ENCODE measurements at places on chromosomes 3 and 15.
A peak's percentile ranks its signal among the peaks of the same experiment; 100 is the strongest.

DNA sequence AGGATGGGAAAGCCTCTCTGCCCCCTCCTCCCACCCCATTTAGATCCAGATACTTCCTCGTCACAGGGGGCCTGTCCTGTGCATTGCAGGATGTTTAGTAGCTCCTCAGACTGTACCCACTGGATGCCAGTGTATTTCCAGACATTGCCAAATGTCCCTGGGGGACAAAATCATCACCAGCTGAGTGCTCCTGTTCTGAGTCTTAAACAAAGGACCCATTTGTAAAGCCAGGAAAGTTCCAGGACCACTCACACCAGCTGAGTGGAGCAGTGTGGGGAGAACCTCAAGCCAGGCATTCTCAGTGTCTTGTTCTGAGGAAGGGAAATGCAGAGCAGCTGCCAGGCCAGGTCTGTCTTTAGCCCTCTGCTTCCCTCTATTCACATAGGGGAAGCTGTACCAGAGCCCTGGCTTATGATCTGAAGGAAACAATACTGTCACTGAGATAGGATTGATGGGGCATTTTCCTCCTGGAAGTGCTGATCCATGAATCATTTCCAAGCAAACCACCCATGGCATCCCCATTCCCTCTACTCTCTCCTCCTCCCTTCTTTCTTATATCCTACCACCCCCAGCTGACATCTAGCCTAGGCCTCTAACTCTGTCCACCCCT is 67.4 kb upstream of the MEX3B start:
- DNase-seq = peak; percentile 42

- DNase-seq = no peak
These were observed 300.6 kb downstream of the TLE3 start for GRCh38 chr15:69797051-69797595.

- no peak for DNase-seq
These were observed 247.5 kb upstream of the TGFBR2 start for GRCh38 chr3:30358871-30359270.

GRCh38 chr3:188571531-188572095 is 417.7 kb downstream of the LPP start:
- no peak for DNase-seq

DNA sequence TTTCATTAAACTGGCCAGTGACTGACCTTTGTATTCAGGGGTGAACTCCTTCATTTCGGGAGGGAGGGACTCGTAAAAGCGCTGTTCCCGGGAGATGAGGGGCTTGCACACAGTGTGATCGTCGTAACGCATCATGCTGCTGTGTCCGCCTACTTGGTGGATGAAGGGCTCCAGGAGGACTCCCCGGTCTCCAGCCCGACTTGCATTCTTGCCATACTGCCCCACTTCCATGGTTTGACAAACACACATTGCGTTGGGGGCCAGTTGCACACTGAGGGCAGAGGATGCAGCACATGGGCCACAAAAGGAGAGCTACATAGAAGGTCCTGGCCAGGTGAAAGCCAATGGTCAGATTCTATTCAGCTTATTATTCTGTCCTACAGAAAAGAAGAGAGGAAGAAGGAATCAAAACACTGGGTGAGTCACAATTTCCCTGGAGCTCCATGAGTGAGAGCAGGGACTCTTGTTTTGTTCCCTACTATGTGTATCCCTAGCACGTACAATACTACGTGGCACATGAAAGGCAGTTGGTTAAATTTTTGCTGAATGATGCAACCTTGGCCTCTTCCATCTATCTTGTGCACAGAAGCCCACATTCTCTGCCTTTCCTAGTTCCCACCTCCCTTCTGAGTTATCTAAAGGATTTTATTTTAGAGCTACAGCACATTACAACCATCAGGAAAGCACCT is 24.2 kb upstream of the GMPPB start:
- DNase-seq = no peak

All from COLO829 (cell line).